ENCODE measurements at places on chromosomes 4 and X.

- DNase-seq: no peak
These were observed 10.9 kb upstream of the SYTL5 start for GRCh38 chrX:37995428-37995827.

GRCh38 chrX:77118686-77119085, 328.5 kb upstream of the FGF16 start:
- no peak for DNase-seq

DNA sequence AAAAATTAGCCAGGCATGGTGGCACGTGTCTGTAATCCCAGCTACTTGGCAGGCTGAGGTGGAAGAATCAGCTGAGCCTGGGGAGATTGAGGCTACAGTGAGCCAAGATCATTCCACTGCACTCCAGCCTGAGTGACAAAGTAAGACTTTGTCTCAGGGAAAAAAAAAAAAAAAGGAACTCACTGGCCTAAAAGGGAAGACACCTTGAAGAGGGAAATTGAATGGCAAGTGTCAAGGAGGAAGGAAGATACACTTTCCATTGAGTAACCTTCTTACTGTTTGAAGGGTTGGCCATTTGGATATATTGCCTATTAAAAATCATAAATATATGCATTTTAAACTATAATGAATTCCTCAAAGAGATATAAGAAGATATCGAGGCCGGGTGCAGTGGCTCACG, 147.5 kb upstream of the FAM241A start:
- no peak for DNase-seq

- DNase-seq: no peak
These were observed 1.8 kb downstream of the WWC2 start for GRCh38 chr4:183100827-183101226.

DNA sequence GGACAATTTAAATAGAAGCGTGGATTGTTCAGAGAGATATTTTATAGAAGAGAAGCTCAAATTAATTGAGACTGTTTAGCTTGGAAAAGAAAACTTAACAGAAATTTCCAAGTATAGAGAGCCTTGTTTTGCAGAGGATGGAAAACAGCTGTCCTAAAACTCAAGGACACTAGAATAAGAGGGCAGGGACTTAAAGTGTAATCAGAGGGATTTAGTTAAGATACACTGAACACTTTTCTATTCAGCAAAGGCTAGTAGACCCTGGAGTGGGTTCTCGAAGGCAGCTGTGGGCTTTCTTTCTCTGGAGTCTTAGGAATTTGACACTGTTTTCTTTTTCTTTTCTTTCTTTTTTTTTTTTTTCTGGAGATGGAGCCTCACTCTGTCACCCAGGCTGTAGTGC, 92.7 kb upstream of the ARX start:
- DNase-seq: no peak

GRCh38 chr4:40586034-40586433, 43.6 kb downstream of the RBM47 start:
- DNase-seq: no peak

- DNase-seq: peak; percentile 38
These were observed at the start of gene PRSS48 for GRCh38 chr4:151276787-151277562. PRSS48 (plus strand) TSS chr4:151277161; CDS start chr4:151277173, 12 bp downstream.

DNA sequence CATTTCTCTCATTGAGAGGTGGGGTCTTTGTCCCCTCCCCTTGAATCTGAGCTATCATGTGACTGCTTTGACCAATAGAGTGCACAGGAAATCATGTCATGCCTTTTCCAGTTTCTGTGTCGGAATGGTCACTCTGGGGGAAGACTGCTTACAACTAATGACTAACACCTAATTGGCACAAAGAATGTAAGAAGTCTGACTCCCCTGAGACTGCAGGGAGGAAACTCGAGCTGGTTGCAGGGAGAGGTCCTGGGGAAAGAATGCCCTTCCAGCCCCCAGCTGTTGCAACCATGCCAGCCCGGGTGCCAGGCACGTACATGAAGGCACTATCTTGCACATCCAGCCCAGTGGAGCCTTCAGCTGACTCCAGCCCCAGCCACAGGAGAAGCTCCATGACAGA, 254.2 kb downstream of the DHX15 start:
- no peak for DNase-seq

All from NCI-H2081 (cell line).